Astrocyte of the hippocampus (primary cell): ENCODE measurements at places on chromosomes 6 and 20.

- no peak for DNase-seq
Observed at GRCh38 chr6:14968056-14968637, 277.7 kb upstream of the JARID2 start.

DNA sequence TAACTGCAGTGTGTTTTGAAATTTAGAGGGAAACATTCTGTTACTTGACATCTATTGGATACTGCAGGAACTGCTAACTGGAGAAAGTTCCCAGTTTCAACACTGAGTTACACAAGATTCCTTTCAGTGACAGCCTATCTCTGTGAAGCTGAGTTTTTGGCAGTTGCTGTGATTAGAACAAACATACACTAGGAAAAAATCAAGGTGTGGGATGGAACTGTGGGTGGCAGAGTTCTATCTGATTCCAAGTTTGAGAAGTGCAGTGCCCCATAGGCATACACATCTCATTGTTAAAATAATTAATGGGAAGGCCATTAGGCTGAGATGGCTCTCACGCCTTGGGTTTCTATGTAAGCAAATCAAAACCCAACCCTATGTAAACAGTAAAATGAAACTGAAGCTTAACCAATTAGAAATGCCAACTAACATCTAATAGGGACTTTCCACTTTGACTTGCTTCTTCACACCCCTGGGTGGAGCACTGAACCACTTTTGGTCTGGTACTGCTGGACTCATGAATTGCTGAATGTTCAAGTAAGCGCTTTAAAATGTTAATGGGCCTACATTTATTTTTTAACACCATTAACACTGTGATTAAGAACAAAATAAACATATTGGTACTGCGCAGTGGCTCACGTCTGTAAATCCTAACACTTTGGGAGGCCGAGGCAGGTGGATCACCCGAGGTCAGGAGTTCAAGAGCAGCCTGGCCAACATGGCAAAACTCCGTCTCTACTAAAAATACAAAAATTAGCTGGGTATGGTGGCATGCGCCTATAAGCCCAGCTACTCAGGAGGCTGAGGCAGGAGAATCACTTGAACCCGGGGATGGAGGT lies 55.2 kb upstream of the TBC1D7 start:
- peak; percentile 56 for DNase-seq

GRCh38 chr6:81625216-81625615 lies 127.3 kb downstream of the TENT5A start:
- no peak for DNase-seq

DNA sequence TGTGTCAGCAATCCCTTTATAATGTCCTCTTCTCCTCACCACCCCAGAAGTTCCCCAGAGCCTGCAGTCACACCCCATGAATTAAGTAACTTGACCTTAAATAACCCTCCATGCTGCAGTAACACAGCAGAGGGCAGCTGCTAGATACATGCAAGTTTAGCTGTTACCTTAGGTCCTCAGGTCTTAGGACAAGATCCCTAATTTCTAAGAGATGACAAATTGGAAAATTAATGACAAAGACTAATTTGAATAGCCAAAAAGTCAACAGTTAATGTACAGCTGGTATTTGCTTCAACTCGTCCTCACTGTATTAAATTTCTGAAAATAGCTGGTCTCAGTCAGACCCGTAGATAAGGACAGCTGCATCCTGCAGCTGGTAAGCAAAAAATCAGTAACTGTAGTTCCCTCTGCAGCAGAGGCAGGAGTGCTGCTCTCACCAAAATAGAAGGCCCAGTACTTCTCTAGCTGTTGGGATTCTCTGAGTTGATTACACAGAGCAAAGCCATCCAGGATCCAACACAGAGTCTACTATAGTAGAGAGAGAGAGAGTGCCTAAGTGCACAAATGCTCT lies 62.4 kb downstream of the TNFRSF21 start:
- DNase-seq, result no peak

GRCh38 chr20:995170-995569 lies 6.9 kb downstream of the RSPO4 start:
- no peak for DNase-seq

DNA sequence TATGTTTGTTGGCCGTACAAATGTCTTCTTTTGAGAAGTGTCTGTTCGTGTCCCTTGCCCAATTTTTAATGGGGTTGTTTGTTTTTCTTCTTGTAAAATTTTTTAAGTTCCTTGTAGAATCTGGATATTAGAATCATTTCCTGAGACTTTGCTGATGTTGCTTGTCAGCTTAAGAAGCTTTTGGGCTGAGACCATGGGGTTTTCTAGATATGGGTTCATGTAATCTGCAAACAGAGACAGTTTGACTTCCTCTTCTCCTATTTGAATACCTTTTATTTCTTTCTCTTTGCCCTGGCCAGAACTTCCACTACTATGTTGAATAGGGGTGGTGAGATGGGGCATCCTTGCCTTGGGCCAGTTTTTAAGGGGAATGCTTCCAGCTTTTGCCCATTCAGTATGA lies 82.6 kb downstream of the SLC24A3 start:
- no peak for DNase-seq

DNA sequence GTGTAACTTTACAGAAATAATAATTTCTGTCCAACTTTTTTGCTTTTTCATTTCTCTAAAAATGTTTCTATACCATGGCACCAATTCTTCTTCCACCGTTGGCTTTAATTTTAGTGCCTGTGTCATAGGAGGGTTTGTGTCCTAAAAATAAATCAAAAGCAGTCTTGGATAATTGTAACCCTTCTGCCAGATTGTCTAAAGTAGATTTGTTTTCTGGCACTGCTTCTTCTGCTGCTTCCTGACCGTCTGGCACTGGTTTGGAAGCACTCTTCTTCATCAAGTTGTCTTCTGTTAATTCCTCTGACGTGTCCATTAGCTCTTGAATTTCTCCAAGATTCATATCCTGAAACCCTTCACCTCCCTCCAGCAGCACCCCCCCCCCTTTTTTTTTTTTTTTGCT lies 33.1 kb downstream of the SCAF8 start:
- DNase-seq, result no peak

- DNase-seq, result no peak
Observed at GRCh38 chr20:1688886-1689538, 31.4 kb upstream of the SIRPG start.

- DNase-seq, result peak; percentile 51
Observed at GRCh38 chr6:137001299-137001976, 43.3 kb downstream of the IL20RA start.

DNA sequence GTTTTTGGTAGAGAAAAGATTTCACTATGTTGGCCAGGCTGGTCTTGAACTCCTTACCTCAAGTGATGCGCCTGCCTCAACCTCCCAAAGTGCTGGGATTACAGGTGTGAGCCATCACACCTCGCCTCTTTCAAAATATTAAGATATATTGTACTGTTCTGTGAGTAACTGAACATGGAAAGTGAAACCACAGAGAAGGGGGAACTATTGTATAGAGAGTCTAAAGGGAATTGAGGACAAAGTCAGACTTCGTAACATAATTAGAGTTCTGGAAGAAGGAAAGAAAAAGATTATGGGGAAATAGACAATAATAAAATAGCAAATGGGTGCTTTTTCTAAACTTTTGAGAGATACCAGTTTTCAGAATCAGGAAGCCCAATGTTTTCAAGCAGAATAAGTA lies 17.4 kb upstream of the AKAP7 start:
- DNase-seq, result no peak

DNA sequence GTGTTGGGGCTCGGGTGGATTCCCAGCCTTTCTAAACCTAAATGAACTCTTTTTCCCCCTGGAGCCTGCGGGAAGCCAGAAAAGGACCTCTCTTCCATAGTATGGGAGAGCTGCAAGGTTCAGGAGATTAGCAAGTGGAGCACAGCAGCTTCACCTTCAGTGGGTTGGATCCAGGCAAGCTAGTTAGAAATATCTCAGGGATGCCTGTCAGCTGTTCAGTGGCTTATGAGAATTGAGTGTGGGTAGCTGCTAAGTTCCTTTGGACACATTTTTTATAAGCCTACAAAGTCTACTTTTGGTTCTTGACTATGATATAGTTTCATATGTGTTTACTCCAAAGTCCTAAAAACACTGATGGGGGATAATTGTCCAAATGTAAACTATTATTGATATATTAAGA lies 642.1 kb downstream of the EPM2A start:
- no peak for DNase-seq

GRCh38 chr6:15513801-15514711 lies 148.8 kb downstream of the DTNBP1 start:
- no peak for DNase-seq

DNA sequence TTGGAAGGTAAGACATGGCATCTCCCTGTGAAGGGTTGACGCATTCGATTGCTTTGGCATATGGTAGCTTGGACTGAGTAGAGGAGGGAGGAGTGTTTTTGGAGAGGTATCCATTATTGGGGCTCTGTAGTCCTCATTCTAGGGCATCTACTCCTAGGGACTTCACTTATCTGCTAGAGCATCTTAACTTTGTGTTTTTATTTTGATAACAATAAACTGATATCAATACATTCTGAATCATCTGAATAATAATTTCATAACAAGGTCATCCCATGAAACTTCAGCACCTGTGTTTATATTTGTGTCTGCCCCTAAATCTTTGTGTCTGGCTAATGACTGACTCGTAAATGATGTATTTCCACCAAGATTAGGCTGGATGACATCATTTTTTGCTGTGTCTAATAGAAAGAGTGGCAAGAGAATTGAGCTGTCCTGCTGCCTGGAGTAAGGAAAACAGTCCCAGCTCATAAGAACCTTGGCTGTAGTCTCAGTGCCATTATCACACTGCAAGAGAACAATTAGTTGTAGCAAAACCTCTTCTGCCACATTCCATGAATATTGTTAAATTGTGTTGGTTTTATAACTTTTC lies 288.5 kb downstream of the PRL start:
- DNase-seq, result peak; percentile 47
